ENCODE measurements at places on chromosomes 12 and 14. TPM values are rescaled to one million over a fixed set of nuclear protein-coding genes. Genes with fewer than 3 reads are reported as not detected.

Gene SMCO2
- 0.52 TPM for total RNA-seq

- peak; percentile 95 for DNase-seq
- H3K27me3 ChIP-seq, result no peaks in the 10 kb centered on the region
- H3K4me1 ChIP-seq, result no peaks in the 10 kb centered on the region
- peak within 1 kb of the TSS; percentile 95 for H3K4me3 ChIP-seq
- no peaks in the 10 kb centered on the region for H3K36me3 ChIP-seq
Measured at GRCh38 chr12:4273652-4274395, at the start of gene CCND2. CCND2 (plus strand) TSS chr12:4273762; CDS start chr12:4274041, 279 bp downstream.

- no peak overlapping the region for H3K4me3 ChIP-seq
- no peaks in the 10 kb centered on the region for H3K36me3 ChIP-seq
- H3K27me3 ChIP-seq, result no peaks in the 10 kb centered on the region
- H3K27ac ChIP-seq, result peak overlapping the region; percentile 4
- peak; percentile 58 for DNase-seq
Measured at GRCh38 chr12:53299101-53299453, 418 bp upstream of the MYG1 start.

- H3K27ac ChIP-seq, result no peak overlapping the region
- H3K4me1 ChIP-seq, result no peaks in the 10 kb centered on the region
- DNase-seq, result no peak
- H3K4me3 ChIP-seq, result no peak overlapping the region
- H3K36me3 ChIP-seq, result no peaks in the 10 kb centered on the region
Measured at GRCh38 chr12:24206621-24207020, 257.2 kb upstream of the SOX5 start.

DNA sequence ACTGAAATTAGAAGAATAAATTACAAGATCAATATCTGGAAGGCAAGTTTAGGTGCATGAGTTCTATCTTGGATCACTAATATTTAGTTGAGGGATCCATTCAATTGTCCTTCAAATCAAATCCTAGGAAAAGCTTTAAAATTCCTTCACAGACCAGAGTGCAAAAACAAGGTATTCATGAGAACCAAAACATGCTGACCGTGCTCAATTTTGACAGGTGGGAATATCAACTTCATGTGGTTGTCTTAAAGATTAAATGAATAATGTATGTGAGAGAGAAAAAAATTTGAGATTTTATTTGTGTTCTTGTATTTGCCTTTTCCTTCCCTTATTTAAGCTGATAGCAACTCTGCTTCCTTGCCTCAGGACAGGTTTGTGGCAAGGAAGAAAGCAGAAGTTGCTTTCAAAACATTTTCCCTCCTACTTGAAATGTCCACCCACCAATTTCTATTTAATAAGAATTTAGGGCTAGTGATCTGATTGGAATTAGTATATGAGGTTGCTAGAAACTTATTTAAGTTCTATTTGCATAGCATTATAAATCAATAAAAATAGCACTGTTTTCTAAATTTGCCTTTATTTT, 4.9 kb upstream of the PPP1R12A start:
- no peak for DNase-seq
- no peak overlapping the region for H3K4me3 ChIP-seq
- no peaks in the 10 kb centered on the region for H3K27me3 ChIP-seq
- no peak overlapping the region for H3K27ac ChIP-seq
- H3K4me1 ChIP-seq, result peaks cover 2% of the 10 kb centered on the region

DNA sequence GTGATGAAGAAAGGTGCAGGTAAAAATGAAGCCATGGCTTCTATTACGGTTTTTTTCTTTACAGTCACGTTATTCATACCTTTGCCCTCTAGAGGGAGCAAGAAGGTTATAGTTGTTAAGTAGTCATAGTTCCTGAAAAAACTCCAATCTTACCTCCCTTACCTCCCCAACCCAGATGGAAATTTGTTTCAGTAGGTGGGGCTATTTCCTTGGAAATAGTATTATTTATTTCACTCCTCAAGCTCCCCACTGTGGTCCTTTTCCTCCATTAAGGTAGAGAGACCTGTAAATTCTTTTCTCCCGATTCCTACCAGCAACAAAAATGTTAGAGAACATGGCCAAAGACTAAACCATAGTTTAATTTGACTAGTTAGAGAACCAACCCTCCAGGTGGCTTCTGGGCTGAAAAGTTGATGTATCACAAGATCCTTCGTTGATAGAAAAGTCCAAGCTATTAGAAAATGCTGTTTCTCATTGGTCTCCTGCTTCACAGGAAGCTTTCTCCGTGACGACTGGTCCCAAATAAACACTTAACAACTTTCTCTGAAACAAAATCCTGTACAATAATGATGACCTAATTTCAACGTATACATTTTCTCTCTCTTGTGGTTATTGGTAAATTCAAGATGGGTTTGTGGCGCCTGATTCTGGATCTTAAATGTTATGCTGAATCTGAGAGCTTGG, 43.5 kb downstream of the TMX1 start:
- no peaks in the 10 kb centered on the region for H3K27me3 ChIP-seq
- no peaks in the 10 kb centered on the region for H3K4me1 ChIP-seq
- H3K36me3 ChIP-seq, result no peaks in the 10 kb centered on the region
- H3K4me3 ChIP-seq, result no peak overlapping the region
- H3K27ac ChIP-seq, result no peak overlapping the region
